ENCODE measurements at places on chromosomes 1 and 21.

GRCh38 chr1:20496241-20496661 lies 10.2 kb upstream of the CAMK2N1 start:
- no peak for DNase-seq

DNA sequence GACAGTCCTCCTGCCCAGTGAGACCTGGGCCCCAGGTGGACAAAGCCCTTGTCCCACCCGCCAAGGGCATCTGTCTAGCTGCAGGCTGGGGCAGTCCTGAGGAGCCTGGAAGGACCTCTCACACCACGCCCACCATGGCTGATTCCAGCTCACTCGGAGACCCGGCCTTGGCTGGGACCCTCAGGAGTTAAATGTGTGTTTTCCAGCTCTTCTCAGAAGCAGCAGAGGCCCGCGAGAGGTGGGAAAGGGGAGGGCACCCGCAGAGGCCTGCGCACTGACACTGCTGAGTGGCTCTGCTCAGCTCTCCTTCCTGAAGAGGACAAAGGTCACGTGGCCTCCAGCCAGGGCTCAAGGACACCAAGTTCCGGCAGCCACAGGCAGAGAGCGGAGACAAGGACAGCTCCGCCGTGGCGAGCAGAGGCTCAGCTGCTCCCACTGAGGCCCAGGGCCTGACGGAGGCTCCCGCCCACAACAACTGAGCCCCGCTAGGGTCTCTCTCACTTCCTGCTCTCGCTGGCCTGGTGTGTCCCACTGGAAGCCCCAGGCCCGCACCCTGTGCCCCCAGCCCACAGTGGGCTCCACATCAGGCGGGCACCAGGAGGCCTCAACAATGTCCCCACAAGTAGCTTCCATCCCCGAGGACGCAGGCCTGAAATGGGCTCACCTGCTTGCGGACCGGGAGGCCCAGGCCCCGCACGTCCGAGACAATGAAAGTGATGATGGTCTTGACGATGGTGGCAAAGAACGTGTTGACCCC lies 16.9 kb downstream of the SLC19A1 start:
- no peak for DNase-seq

GRCh38 chr21:33897098-33897497 lies 18.5 kb downstream of the ATP5PO start:
- DNase-seq, result no peak

GRCh38 chr1:160656737-160657136 lies 9.9 kb upstream of the SLAMF1 start:
- DNase-seq, result no peak

GRCh38 chr1:31183927-31184554 lies 55.6 kb downstream of the NKAIN1 start:
- DNase-seq, result no peak

DNA sequence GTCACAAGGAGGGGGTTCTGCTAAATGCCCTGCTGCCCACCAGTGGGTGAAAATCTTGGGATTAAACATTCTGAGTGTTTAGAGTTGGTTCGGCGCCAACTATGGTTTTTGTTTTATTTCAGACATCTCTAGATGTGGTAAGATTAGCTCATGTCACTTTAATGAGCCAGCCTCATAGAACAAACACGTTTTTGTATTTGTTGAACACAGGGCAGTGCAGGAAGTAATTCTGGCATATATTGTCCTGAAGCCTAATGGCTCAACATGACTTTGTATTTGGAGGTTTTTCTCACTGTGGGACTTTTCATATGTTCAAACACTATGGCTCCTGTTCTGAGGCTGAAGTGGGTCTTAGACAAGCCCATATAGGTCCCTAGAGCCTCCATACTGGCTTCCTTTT lies 107.8 kb downstream of the NGF start:
- no peak for DNase-seq

GRCh38 chr1:58409890-58410289 lies 136.6 kb downstream of the OMA1 start:
- DNase-seq, result no peak

GRCh38 chr1:201418461-201418860 lies 3.1 kb downstream of the TNNI1 start:
- DNase-seq, result no peak

All from cortex of kidney (tissue), 1 donor.